ENCODE measurements at places on chromosomes 12 and 14.

GRCh38 chr12:80551897-80552296, 107.9 kb downstream of the PTPRQ start:
- DNase-seq: no peak

DNA sequence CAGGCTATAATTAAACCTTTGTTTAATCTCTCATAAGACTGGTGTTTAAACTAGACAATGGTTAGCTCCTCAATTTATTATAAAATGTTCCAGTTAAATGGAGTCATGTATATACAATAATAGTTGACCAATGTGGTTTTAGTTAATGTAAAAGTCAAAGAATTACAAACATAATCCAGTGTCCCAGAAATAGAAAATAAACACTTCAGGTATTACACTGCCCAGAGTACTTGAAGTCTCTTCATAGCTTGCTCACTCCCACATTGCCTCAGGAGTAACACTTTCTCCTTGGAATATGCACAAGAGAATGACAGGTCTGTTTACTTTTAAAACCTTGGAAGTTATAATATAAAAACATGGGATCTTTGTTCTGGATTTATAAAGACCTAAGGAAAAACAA, 60.5 kb downstream of the SLC38A1 start:
- no peak for DNase-seq

- DNase-seq: no peak
Measured at GRCh38 chr14:30573966-30574365, 15.0 kb downstream of the G2E3 start.

- DNase-seq: no peak
Measured at GRCh38 chr12:104930388-104931326, 27.4 kb downstream of the SLC41A2 start.

- no peak for DNase-seq
Measured at GRCh38 chr14:74324931-74325361, 22.2 kb upstream of the ABCD4 start.
